Activated CD4-positive, alpha-beta T cell treated with anti-CD3 and anti-CD28 coated beads for 36 hours (primary cell): ENCODE measurements at places on chromosomes 7 and 10. TPM values are rescaled to one million over a fixed set of nuclear protein-coding genes. Genes with fewer than 3 reads are reported as not detected.

Gene MMD2
- not detected for total RNA-seq

DNA sequence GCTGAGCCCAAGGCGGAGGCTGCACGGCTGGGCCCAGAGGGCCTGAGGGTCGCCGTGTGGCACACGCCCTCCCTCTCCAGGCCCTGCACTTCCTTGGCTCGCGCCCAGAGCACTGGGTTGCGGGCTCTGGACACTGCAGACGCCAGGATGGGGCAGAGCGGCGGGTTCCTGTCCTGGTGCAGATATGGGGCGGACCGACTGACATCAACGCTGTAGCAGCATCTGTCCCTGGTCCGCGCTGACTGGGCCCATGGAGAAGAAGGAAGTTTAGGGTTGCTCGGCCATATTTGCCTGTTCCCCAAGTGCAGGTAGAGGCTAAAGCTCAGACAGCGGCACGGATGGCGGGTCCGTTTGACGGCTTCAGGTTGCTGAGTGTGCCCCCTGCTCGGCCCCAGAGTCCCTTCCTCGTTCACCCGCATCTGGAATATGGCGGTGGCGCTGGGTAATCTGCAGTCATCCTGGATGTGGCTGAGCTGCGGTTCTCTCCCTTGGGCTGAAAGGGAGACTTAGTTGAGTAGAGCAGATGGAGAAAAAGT lies 116.1 kb downstream of the OR13A1 start:
- no peak for DNase-seq

DNA sequence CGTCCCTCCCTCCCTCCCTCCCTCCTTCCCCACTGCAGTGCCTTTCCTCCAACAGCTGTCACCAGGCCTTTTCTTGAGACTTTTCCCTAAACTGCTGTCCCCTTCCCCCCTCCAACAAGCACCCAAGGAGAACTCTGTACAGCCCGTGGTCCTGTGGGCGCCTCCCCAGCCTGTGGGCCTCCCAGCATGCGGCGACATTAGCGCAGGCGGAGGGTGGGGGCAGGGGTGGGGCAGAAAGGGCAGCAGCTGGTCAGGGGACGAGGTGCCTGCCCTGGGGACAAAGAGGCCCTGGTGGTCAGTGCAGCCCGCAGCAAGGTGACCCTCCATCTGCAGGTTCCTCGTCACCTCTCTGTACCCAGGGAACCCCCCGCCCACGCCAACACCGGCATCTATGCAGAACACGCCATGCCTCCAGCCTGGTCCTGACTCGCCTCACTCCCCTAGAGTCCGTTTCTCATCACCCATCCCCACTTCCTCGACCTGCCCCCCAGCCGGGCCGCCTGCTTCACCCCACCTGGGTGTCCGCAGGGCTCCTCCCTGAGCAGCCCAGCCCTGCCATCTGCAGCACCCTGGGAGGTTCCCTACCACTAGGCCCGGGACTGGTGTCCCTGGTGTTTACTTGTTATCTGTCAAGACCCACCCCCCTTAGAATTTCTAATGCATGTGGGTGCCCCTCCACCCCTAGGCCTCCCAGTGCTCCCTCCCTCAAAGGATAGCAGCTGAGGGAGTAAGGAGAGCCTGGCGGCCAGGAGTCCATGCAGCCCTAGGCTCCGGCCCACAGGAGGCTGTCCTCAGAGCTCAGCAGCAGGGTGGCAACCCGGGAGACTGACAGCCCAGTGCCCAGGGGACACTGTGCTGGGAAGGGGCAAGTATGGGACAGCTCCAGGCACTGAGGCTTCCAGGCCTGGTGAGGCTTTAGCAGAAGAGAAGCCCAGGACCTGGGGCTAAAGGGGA lies 147.8 kb downstream of the ARHGAP22 start:
- peak; percentile 37 for DNase-seq

GRCh38 chr7:50164559-50165170 lies 71.6 kb upstream of the ZPBP start:
- DNase-seq, result no peak

- DNase-seq, result peak; percentile 69
Observed at GRCh38 chr7:92645114-92646061, 55.2 kb upstream of the FAM133B start.

GRCh38 chr7:151099486-151100211 lies 13.4 kb downstream of the AGAP3 start:
- DNase-seq, result no peak
